Activated CD4-positive, alpha-beta T cell treated with anti-CD3 and anti-CD28 coated beads for 36 hours (primary cell): ENCODE measurements at places on chromosomes 16 and 17. TPM values are rescaled to one million over a fixed set of nuclear protein-coding genes. Genes with fewer than 3 reads are reported as not detected.

The TMC7 gene
- total RNA-seq = not detected

The SNAI3 gene
- total RNA-seq = 4.1 TPM

The PTX4 gene
- total RNA-seq = not detected

The CCL17 gene
- total RNA-seq = 1.4 TPM

The CD300E gene
- not detected for total RNA-seq

DNA sequence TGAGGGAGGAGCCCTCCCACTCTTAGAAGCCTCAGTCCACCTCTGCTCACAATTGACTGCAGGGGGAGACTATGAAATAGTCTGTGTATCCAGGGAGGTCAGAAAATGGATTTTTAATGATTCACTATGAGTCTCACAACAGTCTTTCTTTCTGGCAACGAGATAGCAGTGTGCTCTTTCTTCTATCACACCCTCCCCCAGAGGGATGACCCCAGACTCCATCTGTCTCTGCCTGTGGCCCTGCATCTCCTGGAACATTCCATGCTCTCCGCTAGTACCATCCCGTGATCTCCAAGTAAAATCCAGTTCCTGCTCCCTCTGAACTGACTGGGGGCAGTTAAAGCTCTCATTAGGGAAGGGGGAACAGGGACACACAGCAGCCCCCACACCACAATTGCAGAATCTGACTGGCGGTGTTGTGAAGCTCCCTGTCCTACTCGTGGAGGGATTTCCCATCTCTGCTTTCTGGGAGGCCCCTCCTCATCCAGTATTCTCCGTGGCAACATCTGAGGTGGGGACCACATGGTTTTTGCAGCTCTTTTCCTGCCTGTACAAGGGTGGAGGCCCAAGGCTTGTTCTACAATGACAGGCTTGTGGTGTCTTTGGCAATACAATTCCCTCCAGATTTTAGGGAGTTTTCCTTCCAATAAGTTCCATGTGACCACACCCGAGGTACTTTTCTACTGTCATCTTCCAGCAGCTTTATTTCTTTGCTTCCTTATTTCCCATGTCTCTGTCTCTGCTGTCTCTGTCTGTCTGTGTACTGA lies 19.4 kb downstream of the NATD1 start:
- DNase-seq = no peak
- H3K27me3 ChIP-seq = no peaks in the 10 kb centered on the region
- H3K4me1 ChIP-seq = no peaks in the 10 kb centered on the region
- peaks cover 5% of the 10 kb centered on the region for H3K36me3 ChIP-seq
- H3K4me3 ChIP-seq = no peak overlapping the region

DNA sequence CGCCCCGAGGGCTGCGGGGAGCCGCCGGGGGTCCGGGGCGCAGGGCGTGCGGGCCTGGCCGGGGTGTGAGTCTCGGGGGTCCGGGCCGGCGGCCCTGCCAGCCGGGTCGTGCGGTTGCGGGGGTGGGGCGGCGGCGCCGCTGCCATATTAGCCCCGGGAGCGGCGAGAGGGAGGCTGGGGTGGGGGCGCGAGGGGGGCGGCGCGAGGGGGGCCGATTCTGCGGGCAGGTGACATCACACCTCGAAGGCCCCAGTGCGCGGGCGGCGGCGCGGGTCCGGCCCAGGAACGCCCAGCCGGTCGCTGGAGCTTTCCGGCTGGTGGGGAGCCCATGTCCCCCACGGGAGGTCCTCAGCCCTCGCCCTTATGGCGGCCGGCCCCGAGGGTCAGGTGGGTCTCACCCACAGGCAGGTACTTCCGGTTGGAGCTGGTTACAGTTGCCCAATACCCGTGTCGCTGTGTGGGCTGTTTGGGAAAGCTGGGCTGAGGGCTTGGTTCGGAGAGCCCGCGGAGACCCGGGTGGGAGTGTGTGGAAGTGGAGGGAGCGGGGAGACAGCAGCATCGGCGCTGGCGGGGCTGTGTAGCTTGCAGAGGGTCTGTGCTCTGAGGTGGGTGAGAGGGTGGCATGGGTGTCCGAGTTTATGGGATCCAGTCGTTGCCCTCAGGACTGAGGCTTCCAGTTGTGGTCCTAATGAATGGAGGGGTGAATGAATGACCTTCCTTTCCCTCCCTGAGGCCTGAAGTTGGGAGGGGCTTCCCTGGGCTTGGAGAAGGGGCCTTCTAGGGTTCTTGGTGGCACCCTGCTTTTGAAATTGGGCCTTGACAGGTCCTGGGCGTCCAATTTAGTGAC lies 804 bp downstream of the ATP6V0C start:
- H3K27me3 ChIP-seq = no peaks in the 10 kb centered on the region
- DNase-seq = peak; percentile 59
- H3K4me3 ChIP-seq = peak overlapping the region; percentile 93

- H3K4me1 ChIP-seq = no peaks in the 10 kb centered on the region
- DNase-seq = no peak
- H3K4me3 ChIP-seq = no peak overlapping the region
- H3K27ac ChIP-seq = no peak overlapping the region
- peaks cover 5% of the 10 kb centered on the region for H3K27me3 ChIP-seq
Measured at GRCh38 chr17:7972131-7972785, 30.2 kb upstream of the GUCY2D start.

GRCh38 chr16:30149250-30149930 lies 26.4 kb upstream of the MAPK3 start:
- no peaks in the 10 kb centered on the region for H3K36me3 ChIP-seq
- DNase-seq = no peak
- H3K27ac ChIP-seq = no peak overlapping the region
- H3K4me1 ChIP-seq = no peaks in the 10 kb centered on the region
- H3K4me3 ChIP-seq = no peak overlapping the region
- H3K27me3 ChIP-seq = no peaks in the 10 kb centered on the region

- peak overlapping the region; percentile 67 for H3K27ac ChIP-seq
- DNase-seq = peak; percentile 29
- peaks cover 64% of the 10 kb centered on the region for H3K4me1 ChIP-seq
- H3K4me3 ChIP-seq = no peak overlapping the region
Measured at GRCh38 chr16:69767459-69768229, 5.5 kb downstream of the WWP2 start.

DNA sequence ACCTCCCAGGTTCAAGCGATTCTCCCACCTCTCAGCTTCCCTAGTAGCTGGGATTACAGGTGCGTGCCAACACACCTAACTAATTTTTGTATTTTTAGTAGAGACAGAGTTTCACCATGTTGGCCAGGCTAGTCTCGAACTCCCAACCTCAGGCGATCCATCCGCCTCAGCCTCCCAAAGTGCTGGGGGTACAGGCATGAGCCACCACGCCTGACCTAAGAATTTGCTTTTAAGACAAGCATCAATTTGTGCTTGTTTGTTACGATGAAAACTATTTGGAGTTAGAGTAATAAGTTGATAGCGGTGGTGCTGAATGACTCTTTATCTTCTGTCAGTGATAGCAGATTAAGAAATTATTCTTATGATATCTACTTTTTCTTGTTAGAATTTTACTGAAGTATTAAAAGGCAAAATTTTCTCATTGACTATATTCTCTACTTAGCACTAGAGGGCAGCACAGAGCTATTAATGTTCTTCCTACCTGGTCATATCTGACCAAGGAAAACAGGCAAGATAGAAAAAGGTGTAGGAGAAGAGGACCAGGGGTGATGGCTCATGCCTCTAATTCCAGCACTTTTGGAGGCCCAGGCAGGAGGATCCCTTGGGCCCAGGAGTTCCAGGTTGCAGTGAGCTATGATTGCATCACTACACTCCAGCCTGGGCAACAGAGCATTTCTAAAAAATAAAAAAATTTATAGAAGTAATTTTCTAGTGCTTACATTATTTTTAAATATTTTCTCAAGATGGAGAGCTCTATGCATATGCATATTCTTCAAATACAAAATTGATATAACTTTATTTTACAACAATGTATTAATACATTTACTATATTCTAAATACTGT lies 24.5 kb downstream of the STXBP4 start:
- H3K4me1 ChIP-seq = no peaks in the 10 kb centered on the region
- H3K4me3 ChIP-seq = no peak overlapping the region
- H3K36me3 ChIP-seq = no peaks in the 10 kb centered on the region

DNA sequence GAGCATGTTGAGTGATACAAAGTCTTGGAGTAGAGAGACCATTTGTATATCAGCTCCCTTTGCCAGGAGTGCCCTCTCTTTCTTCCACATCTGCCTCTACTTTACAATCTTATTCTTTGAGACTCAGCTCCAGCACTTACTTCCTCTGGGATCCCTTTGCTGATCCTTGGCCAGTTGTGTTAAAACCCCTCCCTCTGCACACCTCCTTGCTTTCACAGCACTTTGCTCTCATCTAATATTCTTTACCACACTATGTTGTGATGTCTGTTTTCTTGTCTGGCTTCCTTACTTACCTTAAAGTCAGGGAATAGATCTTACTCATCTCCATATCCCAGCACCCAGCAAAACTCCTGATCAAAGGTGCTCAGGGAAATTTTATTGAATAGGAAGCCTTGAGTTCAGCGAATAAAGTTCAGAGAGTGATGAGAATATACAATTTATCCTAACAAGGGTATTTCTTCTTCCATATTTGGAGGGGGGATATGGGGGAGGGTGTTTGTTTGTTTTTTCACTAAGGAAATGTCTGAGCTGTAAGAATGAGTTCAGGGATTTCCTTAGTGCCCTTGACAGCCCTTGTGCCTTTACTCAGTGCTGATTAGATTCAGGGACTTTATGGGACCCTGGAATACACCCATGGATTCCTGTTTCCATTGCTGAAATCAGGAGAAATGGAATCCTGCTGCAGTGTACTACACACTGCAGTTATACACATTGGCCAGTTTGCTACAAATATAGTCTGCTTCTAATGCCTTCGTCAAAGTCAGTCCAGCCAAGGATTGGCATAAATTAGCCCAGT lies 32.0 kb downstream of the MRTFB start:
- H3K27me3 ChIP-seq = no peaks in the 10 kb centered on the region
- DNase-seq = no peak
- H3K4me3 ChIP-seq = no peak overlapping the region
